ENCODE measurements at places on chromosomes 4 and X.

DNA sequence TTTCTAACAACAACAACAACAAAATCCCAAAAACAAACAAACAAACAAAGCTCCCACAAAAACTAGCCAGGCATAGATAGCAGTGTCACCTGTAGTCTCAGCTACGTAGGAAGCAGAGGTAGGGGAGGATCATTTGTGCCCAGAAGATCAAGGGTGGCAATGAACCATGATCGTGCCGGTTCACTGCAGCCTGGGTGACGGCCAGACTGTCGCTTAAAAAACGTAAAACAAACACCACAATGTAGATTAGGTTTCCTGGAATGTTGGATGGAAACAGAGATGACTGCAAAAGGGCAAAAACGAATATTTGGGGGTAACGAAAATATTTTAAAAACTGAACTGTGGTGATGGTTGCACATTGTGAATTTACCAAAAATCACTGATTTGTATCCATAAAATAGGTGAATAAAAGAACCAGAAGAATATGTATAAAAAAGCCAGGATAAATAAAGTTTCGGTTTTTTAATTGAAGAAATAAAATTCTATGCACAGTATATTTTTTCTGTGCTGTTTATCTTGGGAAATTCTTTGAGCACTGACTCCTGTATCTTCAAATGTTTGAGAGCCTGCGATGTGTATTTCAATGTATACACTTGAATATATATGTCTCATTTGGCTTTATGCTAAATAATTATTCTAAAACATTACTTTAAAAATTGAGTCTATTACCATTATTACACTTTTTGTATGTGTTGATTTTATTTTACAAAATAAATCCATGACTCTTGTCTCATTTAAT lies 1477.0 kb downstream of the PCDH7 start:
- no peak for DNase-seq

- no peak for DNase-seq
These were observed 10.3 kb upstream of the SMIM14 start for GRCh38 chr4:39648827-39649558.

DNA sequence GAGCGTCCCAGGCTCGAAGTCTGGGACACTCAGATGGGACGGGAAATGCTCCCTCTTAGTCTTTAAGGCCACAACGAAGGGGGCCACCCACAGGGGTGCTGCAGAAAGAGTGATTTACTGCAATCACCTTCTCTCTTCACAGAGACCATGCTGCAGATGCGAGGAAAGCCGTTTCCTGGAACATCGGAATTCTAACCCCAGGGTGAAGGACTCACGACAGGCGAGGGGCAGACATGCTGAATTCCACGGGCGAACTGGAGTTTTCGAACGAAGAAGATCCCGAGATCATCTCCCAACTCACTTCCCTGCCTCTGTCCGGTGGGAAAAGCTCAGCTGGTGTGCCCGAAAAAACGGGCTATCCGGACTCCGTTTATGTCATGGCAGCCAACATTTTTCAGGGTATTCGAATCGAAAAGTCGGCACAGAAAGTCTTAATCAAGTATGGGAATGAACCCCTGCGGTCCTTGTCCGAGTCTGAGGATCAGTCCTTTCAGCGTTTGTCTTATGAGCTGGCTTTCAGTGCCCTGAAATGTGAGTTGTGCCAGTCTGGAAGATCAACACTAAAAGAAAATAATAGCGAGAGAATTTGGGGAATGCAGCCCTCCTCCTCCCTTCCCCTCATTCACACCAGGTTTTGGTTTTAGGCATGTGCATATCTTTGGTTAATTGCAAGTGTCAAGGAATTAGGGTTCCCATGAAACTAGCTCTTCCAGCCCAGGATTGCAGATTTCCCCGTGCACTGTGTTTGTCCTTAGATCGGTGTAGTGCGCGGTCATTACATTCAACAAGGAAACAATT lies 905 bp downstream of the NSUN7 start:
- no peak for DNase-seq

GRCh38 chr4:5635826-5636195 lies 72.5 kb downstream of the EVC2 start:
- no peak for DNase-seq

DNA sequence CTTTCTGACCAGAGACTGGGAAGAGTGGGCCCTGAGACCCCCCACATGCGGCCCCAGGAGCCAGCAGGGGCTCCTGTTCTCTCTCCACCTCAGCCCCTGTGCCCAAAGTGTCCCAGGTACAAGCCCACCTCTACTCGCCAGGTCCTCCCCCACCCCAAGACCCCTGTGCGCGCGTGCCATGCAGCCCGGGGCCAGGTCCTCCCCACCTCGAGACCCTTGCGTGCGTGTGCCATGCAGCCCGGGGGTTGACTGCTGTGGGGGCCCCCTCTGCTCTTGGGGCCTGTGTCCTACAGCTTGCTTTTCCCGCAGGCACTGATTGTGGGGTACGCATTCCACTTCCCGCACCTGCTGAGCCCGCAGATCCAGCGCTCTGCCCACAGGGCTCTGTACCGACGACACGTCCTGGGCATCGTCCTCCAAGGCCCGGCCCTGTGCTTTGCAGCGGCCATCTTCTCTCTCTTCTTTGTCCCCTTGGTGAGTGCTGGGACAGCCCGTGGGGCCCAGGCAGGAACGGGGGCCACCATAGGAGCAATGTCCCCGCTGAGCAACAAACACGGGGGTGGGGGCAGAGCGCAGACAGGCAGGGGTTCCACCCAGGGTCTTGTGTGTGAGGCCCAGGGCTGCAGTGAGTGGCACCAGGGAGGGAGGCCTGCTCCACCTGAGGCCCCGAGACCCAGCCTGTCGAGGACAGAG lies 20.3 kb downstream of the DGKQ start:
- DNase-seq = no peak

DNA sequence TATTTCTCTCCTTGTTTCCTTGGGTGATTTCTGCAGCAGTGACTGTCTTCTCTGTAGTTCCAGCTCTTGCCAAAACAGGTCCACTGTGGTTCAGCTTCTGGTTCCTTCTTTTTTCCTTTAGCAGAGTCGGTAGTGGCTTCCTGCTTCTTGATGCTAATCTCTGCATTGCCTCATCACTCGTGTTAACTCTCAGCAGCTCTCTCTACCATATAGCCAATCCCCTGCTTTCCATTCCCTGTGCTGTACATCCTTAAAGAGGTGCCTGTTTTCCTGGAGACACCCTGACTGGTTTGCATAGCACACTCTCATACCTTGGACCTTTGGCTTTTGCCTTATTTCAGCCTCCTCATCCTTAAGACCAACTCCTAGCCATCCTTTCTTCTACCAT lies 191.2 kb upstream of the LNX1 start:
- DNase-seq = no peak

DNA sequence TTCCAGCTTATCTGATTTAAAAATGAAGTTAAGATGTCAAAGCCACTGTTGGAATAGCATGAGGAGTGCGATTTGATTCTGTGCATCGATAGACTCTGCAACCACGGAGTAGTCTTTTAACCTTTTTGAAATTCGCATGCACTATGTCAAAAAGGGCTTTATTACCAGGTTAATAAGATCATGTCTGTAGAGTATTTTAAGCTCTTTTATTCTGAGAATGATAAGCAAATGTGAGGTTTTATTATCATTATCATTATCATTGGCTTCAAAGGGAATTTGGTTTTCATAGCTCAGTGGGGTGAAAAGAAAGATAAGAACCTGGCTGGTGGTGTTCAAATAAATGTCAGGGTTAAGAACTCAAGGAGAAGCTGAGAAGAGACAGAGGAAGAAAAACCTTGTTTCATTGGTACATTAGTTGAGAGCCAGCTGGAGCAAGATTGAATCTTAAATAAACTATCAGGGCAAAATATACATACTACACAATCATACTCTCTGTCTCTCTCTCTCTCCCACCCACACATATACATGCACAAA lies 102.6 kb downstream of the MMRN1 start:
- DNase-seq = no peak

All from stimulated activated CD4-positive, alpha-beta T cell treated with anti-CD3 and anti-CD28 coated beads, Interleukin-1b, Interleukin-23, amount 100 ng/mL, for 24 hours (primary cell).